Stimulated activated CD8-positive, alpha-beta memory T cell treated with anti-CD3 and anti-CD28 coated beads, Interleukin-7, amount 100 ng/mL, for 1 hour (primary cell): ENCODE measurements at places on chromosomes 13 and 19.

DNA sequence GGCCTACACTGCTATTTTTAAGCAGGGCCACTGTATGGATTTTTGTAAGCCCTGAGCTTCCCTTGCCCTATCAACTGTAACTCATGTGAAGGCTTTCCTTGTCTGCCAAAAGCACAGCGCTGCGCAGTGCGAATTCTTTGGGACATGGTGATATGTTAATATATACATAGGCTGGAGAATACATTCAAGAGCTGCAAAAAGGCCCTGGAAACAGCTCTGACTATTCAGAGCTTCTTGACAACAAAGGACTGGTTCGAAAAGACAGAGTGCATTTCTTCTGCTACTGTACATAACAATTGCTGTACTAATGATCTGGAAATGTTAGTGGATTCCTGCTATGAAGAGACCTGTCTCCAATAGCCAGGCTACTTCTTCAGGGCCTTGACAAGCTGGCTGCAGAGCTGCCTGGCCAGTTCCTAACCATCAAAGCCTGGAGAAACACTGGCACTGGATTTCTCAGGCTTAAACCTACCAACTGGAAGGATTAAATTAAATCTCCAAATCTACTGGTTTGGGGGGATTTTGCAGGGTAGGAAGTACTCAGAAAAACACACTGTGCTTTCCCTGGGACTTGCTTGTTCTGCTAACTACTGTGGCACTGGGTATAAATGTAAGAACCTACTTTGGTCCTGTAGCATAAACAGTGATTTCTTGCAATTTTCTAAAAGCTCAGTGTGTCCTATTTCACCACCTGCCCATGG is 246.9 kb downstream of the DNAJC15 start:
- DNase-seq, result no peak

GRCh38 chr13:71714802-71715375 is 152.1 kb downstream of the DACH1 start:
- no peak for DNase-seq

DNA sequence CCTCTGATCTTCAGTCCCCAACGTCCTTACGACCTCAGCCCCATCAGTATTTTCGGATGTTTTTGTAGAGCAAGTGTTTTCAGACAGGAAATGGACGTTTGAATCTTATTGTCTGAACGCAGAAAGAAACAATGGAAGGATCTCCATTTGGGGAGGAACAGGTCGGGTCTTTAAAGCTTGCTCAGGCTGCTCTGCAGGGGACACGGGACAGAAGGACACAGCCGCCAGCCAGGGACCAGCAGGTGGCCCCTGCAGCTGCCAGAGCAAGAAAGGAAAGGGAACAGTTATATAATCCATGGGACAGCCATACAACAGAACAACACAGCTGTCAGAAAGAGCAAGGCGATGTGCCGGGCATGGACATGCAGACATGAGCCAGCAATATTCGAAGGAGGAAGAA is 18.5 kb upstream of the IGLON5 start:
- no peak for DNase-seq

DNA sequence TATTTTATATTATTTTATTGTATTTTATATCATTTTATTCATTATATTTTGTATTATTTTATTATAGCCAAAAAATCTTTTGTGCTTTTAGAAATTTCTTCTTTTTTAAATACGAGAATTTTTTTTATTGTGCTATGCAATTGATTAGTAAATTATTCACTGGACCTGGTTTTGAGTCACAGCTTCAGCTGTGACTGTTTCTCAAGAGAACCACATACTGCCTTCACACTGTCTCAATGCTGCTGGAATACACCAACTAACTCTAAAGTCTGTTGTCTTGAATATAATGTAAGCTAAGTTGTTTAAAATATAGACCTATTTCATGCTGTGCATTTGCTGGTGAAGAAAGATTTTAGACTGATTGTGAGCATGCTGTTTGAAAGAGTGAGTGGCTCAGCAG is 423.6 kb downstream of the NDFIP2 start:
- DNase-seq, result no peak

- no peak for DNase-seq
Measured at GRCh38 chr13:86907156-86907555, 764.0 kb upstream of the SLITRK5 start.

DNA sequence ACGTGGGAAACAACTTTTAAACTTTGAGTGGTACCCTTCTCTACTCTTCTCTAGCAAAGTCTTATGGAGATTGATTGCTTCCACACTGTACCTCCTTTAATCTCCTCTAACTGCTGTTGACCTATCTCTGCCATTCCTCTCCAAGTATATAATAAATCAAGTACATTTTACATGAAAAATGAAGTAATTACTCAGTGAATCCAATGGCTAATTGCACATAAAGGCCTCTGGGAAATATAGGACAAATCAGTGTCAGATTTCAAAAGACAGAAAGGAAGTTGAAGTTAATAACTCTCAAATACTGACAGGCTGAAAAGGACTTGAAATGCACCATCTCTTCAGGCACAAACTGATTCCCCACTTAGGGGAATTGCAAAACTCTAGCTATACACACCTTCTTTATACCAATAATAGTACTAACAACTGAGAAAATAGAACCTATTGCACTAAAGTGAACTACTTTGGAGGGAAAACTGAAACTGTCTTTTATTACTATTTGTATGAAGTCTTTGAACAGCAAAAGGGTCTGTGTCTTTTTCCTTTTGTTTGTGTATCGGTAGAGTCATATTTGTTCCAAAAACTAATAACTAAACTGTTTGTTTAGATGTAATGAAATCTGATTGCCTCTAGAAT is 701.1 kb downstream of the PCDH9 start:
- DNase-seq, result no peak

DNA sequence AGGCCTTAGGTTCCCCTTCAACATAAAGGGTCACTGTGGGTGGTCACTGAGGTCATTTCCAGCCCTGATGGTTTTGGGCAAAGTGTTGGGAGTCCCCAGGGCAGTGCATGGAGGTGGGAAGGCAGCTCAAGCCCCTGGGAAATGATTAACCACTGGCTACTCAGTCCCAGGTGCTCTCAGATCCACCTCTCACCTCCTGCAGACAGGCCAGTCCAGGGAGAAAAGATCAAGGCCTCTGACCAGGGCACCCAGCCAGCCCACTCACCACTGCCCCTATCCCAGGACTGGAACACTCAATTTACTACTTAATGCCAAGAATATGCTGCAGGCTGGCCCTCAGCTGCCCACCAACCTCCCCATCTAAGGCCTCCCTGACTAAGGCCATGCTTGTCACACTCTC is 1307.9 kb downstream of the UQCRFS1 start:
- no peak for DNase-seq

GRCh38 chr13:59542303-59542702 is 621.4 kb downstream of the DIAPH3 start:
- no peak for DNase-seq

DNA sequence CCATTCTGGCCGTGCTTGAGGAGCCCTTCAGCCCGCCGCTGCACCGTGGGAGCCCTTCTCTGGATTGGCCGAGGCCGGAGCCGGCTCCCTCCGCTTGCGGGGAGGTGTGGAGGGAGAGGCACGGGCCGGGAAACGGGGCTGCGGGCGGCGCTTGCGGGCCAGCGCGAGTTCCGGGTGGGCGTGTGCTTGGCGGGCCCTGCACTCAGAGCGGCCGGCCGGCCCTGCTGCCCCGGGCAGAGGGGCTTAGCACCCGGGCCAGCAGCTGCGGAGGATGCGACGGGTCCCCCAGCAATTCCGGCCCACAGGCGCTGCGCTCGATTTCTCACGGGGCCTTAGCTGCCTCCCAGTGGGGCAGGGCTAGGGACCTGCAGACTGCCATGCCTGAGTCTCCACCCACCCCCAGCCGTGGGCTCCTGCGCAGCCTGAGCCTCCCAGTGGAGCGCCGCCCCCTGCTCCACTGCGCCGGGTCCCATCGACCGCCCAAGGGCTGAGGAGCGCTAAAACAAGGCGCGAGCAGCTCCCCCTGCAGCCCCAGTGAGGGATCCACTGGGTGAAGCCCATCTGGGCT is 76.5 kb downstream of the PCDH20 start:
- DNase-seq, result no peak

DNA sequence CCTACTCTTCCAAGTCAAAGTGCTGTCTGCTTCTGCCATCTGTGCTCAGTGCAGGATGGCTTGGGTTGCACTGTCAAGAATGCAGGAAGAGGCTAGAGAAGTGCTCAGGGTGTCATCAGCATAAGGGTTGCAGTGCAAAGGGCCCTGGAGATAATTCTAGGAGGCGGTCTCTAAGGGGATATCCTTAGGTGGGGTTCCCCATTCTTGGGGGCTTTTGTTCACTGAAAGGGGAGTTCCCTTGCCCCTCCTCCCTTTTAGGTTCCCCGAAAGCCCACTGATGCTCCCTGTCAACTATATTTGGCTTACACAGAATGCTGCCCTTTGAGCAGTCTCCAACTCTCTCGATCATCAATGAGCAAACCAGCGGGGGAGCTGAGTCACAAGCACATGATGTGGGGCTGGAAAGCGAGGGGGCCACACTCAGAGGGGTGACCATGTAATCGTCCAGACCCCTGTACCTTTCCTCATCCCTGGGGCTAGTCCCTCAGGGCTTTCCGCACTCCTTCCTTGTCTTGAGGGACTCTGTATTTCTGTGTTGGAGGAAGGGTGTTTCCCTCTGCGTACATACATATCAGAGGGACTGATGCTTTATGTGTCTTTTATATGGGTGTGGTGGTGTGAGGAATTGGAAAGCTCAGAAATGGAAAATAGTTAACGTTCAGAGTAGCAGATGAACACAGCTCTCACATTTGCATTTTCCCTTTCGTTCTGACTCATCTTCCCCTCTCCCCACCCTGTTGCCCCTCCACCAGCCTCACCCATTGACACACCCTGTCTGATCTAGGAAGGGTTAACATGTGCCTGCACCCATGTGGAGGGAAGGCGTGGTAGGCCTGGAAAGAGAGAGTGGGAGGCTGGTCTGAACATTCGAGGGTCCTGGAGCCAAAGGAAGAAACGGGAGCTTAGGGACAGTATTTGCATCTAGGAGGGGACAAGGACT is 6.7 kb downstream of the ZBTB32 start:
- DNase-seq, result no peak

DNA sequence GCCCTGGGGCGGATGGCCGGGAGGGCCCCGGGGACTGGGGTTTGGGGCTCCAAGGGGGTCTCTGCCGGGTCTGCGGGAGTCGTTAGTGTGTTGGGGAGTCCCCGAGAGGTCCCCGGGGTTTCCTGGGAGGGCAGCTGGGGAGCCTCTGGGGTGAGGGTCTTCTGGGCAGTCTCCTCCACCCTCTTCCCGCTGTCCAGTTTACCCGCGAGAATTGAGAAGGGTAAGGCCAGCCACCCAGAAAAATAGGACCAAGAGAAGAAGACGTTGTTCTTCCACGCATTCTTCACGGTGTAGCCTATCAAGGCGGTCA is 1.0 kb upstream of the ETFB start:
- DNase-seq, result no peak

- DNase-seq, result no peak
Measured at GRCh38 chr13:110590577-110590976, 24.8 kb upstream of the NAXD start.

DNA sequence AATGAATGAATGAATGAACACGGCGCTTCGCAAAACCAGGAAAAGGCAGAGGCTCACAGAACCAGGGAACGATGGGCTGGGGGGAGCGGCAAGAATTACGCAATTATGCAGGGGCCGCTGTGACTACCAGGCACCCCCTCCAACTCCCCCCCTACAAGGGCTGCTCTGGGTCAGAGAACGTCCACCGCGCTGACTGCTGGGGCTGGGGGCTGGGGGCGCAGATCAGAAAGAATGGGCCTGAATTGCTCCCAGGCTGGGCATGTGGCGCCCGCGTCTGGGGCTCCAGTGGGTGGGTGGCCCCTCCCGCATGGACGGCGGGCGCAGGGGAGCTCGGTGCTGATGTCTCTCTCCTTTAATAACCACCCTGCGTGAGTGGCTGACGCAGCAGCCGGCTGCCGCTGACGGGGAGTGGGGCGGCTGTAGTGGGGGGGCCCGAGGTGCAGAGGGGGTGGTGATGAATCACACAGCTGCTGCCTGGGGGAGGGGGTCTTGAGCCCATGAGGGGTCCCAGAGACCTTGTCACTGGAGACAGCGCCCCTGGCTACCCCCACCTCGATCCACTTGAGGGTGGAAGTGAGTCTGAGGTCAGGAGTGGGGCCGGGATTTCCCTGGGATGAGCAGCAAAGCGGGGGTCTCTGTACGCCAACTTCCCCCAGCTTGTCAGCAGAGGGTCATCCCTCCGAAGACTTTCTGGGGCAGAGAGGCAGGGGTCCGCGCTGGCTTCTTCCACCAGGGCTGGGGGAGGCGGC is 1.5 kb upstream of the CIRBP start:
- no peak for DNase-seq

DNA sequence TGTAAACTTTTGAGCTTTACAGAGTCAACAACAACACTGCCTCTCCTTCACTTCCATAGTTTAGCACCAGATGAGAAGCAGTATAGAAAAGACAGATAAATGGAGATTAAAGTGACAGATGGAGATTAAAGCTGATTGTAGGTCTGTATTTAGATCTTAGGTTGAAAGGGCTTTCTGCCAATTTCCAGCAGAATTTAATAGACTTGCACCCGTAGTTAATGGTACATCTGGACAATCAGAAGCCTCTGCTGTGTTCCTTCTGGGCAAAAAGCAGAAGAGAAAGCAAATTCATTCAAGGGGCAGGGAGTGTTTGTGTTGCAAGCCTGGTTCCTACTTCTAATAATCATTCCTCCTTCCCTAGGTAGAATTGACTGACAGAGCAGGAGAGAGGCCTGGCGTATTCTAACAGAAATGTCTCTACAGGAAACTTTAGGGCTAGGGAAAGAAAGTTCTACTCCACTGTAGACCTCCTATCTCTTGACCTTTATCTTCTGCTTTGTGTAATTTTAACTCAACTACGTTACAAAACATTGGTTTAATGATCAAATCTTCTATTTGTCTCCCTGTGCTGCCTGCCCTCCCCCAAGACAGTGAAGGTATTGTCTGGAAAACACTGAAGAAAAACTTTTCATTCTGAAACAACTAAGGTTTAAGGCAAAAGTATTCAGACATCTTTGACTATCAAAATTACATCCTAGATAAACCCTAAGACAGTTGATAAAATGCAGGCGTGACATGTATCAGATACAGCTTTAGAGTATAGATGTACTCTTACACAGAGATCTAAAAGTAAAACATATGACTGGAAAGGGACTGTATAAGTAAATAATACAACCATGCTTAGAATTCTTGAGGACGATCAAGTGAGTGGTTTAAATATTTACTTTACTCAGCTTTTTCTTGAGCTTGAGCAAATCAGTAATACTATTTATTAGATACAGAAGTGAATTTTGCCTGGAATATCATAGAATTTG is 44.4 kb downstream of the GPC6 start:
- no peak for DNase-seq

- no peak for DNase-seq
Measured at GRCh38 chr13:51644654-51645053, 60.4 kb downstream of the WDFY2 start.

DNA sequence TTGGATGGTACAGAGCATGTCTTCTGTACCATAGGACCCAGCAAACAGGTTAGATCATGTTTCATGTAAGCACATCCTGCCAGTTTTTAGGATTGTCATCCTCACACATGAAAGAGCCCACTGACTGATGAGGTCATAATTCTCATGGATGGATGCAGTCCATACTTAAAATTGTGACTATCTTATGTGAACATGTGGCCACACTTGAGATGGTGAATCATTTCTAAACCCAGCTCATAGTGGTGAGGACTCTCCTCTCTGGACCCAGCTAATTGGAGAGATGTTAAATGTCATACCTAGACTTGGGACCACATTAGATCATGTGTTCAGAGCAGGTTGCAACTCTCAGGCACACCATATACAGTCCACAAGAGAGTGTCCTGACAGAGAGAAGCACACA is 24.8 kb upstream of the ZNF254 start:
- no peak for DNase-seq
